ENCODE measurements at places on chromosomes 7 and 10.

- DNase-seq, result no peak
Observed at GRCh38 chr10:118590334-118590733, 5.1 kb downstream of the PRLHR start.

DNA sequence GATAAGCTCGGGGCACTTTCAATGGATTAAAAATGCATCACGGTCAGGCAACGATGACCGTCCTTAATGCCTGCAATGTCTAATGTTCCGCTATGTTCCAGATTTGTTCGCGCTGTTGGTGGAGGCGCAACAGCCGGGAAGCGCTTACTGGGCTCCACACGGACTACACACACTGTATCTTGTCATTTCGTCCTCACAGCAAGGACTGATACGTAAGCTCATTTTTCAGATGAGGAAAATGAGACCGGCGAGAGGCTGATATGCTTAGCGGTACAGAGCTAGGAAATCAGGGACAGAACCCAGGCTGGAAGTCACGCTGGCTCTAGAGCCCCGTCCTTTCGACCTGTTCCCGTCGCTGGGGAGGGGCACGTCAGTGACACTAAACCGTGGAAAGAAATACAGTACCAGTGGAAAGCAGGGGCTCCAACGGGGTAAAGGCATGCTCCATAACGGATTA is 670 bp downstream of the TPK1 start:
- peak; percentile 38 for DNase-seq

DNA sequence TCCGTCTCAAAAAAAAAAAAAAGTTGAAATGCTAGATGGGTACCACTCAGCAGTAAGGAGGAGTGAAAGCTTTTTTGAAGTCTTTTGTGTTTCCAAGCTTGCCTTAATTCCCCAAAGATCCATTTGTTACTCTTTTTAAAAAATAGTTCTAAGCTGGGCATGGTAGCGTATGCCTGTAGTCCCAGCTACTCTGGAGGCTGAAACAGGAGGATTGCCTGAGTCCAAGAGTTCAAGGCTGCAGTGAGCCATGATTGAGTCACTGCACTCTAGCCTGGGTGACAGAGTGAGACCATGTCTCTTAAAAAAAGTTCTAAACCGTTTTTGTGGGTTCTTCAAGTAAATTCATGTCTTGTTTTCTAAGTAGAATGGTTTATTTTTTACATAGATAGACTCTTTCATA is 5.3 kb downstream of the TBC1D12 start:
- DNase-seq, result no peak

- no peak for DNase-seq
Observed at GRCh38 chr10:47453141-47454007, 30.5 kb downstream of the ANXA8 start.

GRCh38 chr7:83289419-83289993 is 126.8 kb upstream of the PCLO start:
- no peak for DNase-seq

DNA sequence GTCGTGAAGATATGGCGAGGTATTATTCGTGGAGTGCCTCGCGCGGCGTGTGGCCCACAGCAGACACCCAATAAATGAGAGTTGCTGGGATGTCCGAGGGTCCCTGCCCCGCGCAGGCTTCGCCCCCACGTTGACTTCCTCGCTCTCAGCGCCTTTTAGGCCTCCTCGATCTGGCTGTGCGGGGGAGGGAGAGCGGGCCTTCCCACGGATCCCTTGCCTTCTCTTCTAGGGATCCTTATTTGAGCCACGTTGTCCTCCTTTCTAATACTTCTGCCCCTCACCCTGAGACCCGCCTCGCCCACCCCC is 660 bp downstream of the VCL start:
- peak; percentile 3 for DNase-seq

GRCh38 chr10:80580638-80581468 is 43.2 kb downstream of the SH2D4B start:
- DNase-seq, result no peak

DNA sequence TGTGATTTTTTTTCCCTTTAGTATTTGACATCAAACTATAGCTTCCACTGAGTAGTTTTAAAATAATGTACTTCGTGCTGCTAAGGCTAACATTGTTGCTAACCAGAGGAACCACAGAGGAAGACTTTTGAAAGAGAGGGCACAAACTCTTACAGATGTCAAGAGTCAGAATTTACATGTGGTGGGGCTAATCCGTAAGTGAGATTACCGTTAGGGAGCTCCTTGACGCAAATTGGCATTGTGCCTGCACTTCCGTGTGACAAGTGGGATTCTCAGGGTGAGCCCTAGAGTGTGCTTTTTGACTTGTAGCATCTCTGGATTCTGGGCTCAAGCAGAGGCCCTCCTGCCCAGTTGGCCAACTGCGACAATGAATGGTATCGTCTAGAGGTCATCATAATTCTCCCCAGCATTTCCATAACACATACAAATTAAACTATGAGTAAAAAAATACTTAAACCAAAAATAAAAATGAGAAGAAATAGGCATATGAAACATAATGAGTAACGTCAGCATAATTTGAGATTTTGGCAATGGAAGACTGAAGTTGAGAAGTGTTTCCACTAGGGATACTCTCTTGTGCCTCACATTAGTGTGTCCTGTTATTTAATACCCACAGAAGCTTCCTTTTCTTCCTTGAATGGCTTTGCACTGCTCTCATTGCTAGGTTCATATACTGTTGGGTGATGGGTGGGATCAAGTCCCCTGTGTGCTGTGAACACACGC is 164.0 kb downstream of the SDK1 start:
- DNase-seq, result no peak

DNA sequence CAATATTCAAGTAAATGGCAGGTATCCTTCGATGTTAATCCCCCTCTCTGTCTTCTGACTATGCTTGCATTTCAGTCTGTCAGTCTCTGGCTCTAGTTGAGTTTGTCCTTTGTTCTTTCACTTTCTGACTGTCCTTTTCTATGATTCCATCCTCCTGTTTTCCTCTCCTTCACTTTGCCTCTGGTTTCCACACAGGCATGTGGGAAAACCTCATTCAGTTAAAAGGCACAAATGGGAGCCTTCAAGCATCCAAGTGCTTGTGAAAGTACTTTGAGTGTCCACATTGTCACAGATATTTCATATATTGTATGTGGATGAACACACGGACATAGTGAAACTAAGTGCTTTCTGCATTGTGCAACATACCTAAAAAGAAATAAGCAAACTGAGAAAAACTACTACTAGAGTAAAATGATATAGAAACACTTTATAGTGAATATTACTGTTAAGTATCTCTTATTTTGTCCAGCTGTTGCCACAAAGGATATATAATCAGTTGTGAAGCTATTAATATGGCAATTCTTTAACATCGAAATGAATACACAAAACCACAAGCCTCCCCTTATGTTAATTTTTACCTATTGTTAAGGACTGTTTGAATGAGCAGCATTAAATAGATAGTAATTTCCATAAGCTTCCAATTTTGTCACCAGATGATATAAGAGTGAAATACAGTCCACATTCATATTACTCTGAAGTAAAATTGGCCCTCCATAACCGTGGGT is 71.7 kb downstream of the NRBF2 start:
- no peak for DNase-seq

GRCh38 chr10:104492329-104492940 is 138.8 kb downstream of the CFAP58 start:
- no peak for DNase-seq

DNA sequence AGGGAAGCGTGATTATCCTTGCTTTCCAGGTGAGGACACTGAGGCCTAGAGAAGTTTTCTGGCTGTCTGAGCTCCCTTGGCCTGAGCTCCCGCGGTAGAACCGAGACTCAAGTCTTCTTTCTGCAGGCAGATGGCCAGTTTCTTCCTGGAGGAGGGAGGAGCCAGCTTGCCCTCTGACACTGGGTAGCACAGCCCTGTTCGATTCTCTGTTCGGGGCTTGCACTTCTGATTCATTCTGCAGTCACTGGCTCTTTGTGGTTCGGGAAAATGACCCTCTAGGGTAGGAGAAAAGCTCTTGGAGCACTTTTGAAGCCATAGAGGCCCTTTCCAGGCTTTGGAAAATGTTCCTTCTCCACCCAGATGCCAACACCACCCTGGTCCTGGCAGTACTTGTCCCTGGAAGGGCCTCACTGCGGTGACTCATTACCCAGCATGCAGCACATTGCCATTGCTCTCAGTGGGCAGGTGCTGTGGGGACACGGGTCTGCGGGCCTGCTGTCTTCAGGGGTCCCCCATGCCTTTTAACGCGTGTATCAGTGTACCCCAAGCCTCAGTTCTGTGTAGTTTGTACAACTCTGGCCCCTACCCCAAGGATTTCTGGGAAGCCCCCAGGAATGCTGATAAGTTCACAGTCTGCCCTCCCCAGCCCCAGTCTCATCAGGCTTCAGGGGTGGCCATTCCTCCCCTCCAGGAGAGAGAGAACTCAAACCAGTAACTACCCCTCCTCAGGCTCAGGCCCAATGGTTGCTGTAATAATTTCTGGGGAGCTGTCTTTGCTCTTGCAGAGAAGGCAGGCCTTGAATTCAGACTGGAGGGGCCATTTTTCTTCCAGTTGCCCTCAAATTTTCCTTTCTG is 11.9 kb downstream of the CHST3 start:
- DNase-seq, result no peak

DNA sequence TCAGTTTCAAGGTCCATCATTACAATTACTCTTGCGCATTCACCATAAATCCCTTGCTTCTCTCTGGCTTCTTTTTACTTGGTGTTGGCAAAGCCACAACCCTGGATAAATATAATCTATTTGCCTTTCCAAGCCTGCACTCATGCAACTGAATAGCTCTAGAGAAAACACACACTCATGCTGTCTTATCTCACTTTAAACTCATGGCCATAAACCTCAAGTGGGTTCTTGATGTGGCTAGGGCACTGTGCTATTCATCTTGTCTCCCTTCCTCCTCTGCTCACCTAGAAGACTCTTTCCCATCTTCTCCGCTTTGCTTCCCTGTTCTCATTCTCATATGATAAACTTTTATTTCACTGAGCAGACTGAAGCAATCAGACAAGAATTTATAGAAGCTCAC is 165.4 kb upstream of the MTPN start:
- no peak for DNase-seq

- DNase-seq, result no peak
Observed at GRCh38 chr7:2245883-2246675, 4.1 kb downstream of the NUDT1 start.

DNA sequence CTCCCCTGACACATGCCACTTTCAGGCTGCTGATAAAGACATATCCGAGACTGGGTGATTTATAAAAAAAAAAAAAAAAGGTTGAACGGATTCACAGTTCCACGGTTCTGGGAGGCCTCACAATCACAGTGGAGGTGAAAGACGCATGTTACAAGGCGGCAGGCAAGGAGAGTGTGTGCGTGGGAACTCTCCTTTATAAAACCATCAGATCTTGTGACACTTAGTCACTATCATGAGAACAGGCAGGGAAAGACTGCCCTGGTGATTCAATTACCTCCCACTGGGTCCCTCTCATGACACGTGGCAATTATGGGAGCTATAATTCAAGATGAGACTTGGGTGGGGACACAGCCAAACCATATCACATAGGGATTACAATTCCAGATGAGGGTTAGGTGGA is 181.5 kb downstream of the TCERG1L start:
- no peak for DNase-seq

- DNase-seq, result no peak
Observed at GRCh38 chr7:22425361-22425760, 68.4 kb upstream of the RAPGEF5 start.

GRCh38 chr7:151756866-151757265 is 120.0 kb downstream of the PRKAG2 start:
- no peak for DNase-seq

GRCh38 chr7:33300131-33300530 is 170.8 kb downstream of the BBS9 start:
- DNase-seq, result no peak

DNA sequence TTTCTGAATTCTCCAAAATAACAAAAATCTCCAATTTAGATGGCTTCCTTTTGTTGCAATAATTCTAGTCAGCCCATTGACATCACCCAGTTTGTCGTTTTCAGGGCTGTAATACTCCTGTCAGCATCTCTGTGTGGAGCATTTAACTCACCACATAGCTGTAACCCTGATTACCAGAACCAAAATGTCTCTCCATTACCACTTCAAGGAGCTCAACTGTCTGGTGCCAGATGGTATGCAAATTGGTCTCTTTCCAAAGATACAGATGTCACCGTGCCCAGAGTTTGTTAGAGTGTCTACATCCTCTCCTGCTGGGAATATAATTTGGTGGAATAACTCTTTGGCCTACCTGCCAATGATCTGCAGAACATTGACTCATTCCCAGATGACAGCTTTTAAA is 350.3 kb upstream of the POT1 start:
- DNase-seq, result no peak

DNA sequence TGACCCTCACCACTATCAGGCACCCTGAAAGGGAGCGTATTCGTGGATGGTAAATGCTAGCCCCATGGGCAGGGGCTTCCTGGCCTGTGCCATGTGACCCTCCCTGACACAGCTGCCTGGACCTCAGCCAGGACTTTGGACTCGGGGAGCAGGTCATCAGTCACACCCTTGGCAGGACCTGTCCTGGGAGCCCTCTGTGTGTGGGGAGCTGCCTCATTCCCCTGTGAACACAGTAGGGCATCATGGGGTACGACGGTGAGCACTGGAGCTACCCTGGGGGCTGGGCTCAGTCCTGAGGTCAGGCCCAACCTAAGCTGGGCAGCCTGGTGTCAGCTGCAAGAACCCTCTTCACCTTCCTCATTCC is 129.3 kb upstream of the FAM20C start:
- DNase-seq, result no peak

GRCh38 chr10:72303424-72304128 is 29.9 kb downstream of the DDIT4 start:
- no peak for DNase-seq

- no peak for DNase-seq
Observed at GRCh38 chr7:73517241-73517995, 4.7 kb downstream of the BAZ1B start.

DNA sequence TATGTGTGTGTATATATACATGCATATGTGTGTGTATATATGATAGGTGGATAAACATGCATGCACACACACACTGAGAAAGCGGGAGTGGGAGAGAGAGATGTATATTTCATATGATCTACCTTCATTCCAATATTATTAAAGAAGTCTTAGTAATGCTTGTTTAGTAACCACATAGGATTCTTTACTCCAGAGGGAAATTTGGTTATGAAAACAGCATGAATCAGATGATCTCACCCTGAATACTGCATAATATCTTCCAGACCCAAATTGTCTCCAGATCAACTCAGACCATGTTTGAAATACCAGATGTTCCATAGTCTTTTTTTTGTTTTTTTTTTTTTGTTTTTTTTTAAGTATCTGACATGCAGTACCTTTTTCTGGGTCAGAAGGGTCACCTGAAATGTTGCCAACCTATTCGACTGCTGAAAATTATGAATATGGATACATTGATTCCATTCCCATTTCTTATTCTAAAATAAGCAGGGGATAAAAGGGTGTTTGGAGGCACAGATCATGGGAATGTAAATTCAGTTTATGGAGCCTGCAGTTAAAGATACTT is 17.4 kb downstream of the TES start:
- DNase-seq, result no peak

All from activated CD4-positive, alpha-beta T cell treated with anti-CD3 and anti-CD28 coated beads, Interleukin-2, amount 50 U/mL, for 4 hours (primary cell).